Right ventricle myocardium inferior (tissue), 1 donor: ENCODE measurements at places on chromosomes 12 and 14.
A peak's percentile ranks its signal among the peaks of the same experiment; 100 is the strongest.

GRCh38 chr14:86257973-86258372 is 728.0 kb downstream of the FLRT2 start:
- DNase-seq: no peak

DNA sequence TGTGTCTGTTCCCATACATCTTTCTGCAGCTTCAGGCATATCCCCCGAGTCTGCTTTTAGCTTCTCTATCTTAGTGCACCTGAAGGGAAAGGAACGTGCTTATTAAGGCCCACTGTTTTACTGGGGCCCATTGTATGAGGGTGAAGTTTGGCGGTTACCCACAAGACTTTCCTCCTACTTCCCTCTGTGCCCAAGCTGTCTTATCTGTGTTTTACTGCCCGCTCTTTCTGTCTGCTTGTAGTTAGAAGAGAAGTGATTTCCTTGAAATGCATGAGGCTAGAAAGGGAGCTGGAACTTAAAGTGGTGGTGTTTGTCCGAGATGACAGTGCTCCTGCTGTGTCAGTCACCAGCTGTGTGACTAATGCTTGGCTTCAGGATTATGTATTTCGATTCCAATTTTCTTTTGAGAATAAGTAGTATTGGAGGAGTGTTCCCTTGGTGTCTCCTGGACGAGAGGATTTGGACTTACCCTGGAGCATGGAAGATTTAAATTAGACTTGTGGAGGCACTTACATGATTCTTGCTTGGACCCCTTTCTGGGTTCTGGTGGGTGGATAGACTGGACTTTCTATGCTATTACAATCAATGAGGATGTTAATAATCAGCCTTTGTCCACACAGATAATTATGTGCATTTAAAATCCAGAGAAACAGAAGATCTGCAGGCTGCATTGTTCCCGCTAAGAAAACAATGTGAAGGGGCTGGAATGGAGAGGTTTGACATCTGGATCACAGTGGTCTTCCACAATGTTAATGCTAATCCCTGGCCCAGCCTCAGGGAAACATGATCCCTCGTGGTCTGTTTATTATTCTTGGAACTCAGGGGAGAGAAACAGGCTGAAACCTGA is 13.9 kb upstream of the KRT86 start:
- no peak for DNase-seq

DNA sequence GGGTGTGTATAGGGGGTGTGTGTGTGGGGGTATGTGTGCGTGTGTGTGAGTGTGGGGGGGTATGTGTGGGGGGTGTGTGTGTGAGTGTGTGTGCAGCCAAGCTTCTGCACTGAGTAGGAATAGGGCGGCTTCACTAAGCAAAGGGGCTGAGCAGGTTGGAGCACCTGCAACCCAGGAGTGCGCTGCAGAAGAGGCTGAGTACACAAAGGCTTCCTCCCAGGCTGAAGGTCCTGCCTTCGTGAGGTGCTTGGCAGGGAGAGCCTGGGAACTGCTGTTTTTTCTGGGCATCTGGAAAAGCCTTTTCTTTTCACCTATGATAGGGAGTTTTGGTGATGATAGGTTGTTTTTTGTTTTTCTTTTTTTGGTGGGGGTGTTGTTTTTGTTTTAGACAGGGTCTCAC is 6.0 kb upstream of the NUDT14 start:
- DNase-seq: no peak

- DNase-seq: peak; percentile 21
Measured at GRCh38 chr14:76901171-76902055, 75.2 kb downstream of the LRRC74A start.
